ENCODE measurements at places on chromosomes 6 and 20.

DNA sequence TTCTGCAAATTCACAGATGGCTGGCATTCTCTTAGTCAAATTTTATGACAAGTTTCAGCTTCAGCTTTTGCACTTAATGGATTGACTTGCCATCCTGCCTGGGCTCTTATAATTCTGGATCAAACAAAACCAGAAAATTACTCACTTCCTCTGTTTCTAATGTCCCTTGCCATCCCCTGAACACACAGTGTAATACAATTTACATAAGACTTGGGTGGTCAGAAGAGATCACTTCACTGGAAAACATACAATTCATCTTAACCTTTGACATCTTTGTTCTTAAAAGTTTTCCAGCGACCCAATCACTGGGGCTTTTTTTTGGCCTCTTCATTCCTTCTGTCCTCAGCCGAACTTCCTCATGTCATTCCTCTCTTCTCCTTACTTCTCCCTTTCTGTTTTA lies 199.0 kb downstream of the ARHGAP18 start:
- no peak for DNase-seq

DNA sequence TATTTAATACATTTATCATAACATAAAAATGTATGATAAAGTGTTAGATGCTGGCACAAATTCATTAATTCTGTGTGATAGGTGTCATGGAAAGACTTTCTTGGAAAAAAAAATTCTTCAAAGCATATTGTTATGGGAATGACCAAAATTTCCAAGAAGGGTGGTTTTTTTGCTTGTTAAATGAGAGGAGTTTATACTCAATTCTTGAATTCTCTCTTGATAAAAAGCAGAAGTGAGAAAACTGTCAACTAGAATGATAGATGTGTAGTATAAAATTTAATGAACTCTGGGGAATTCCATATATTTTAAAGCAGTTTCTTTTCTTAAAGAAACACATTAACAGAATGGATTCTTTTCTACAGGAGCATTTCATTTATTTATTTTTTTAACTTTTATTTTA lies 62.0 kb upstream of the SNAP91 start:
- DNase-seq, result no peak

- no peak for DNase-seq
Observed at GRCh38 chr20:4444404-4444803, 277.3 kb upstream of the PRND start.

DNA sequence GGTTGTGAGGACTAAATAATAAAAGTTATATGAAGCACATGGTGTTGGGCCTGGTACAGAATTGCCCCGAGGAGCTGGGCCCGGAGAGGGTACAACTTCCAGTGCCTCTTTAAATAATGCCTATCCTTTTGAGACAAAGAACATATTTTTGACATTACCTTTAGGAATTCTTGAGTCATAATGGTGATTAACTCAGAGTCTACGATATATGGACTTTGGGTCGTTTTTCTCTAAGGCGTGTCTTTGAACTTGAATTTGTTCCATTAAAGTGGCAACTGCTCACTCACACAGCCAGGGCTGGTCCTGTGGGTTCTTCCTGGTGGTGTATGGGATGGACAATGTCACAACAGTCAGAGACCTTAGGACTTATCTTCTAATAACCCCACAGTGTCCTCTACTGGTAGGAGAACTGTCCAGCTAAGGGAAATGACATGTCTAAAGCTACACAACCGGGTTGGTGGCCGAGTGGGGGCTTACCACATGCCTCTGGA lies 106.5 kb downstream of the CDC5L start:
- peak; percentile 35 for DNase-seq

DNA sequence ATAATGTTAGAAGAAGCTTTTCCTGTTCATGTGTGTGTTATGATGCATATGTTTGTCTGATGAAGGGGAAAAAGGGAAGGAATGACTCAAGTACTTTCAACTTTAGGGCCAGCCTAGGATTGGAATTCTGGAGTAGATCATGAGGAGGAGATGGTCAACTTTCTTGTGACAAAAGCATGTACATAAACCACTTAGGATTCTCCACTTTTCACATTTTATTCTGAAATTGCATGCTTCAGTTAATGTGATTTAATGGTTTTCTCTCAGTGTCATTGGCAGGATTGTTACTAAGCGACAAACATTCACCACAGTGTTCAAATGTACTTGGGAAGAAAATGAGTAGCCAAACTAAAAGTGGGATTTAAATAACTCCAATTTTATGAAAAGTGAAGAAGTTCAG lies 80.1 kb downstream of the UTRN start:
- DNase-seq, result no peak
